Diencephalon (tissue), 1 donor: ENCODE measurements at places on chromosomes 3 and 15. TPM values are rescaled to one million over a fixed set of nuclear protein-coding genes. Genes with fewer than 3 reads are reported as not detected.

The SENP7 gene
- total RNA-seq = 75.0 TPM

The MEGF11 gene
- total RNA-seq = 6.9 TPM

The CD86 gene
- total RNA-seq = 1.8 TPM

The LRTM1 gene
- total RNA-seq = not detected

The CLEC3B gene
- 34.4 TPM for total RNA-seq

The HTR3E gene
- not detected for total RNA-seq

The RBPMS2 gene
- 0.46 TPM for total RNA-seq

The TM6SF1 gene
- 5.8 TPM for total RNA-seq

The OIP5 gene
- total RNA-seq = 3.9 TPM

The PRSS50 gene
- not detected for total RNA-seq

The ARPP21 gene
- 310 TPM for total RNA-seq

The HCN4 gene
- 5.1 TPM for total RNA-seq

The HIGD2B gene
- not detected for total RNA-seq

The SI gene
- total RNA-seq = under 0.01 TPM

The MYO5C gene
- total RNA-seq = 3.0 TPM

The ADAMTS9 gene
- total RNA-seq = 8.5 TPM

The GOLGA8G gene
- not detected for total RNA-seq

The PP2D1 gene
- not detected for total RNA-seq

The ZXDC gene
- 36.4 TPM for total RNA-seq

The SLC51B gene
- total RNA-seq = 0.69 TPM

The OCA2 gene
- 7.4 TPM for total RNA-seq

The MYZAP gene
- total RNA-seq = 3.2 TPM

The ECE2 gene
- total RNA-seq = 18.7 TPM

The CEP97 gene
- 61.4 TPM for total RNA-seq

The EXD1 gene
- under 0.01 TPM for total RNA-seq

The CCR3 gene
- total RNA-seq = not detected

The AHSG gene
- 0.23 TPM for total RNA-seq

The POTEB3 gene
- total RNA-seq = not detected

The DUOX2 gene
- total RNA-seq = under 0.01 TPM

The GOLGA6L9 gene
- 5.1 TPM for total RNA-seq

The ABCC5 gene
- 50.3 TPM for total RNA-seq

The ALDH1A2 gene
- total RNA-seq = 7.4 TPM

The ZNF501 gene
- 22.4 TPM for total RNA-seq

The CD80 gene
- total RNA-seq = under 0.01 TPM

The CXCR6 gene
- not detected for total RNA-seq

The GREM1 gene
- under 0.01 TPM for total RNA-seq

The PDIA5 gene
- total RNA-seq = 6.7 TPM

The C3orf49 gene
- not detected for total RNA-seq

The PLA2G4E gene
- not detected for total RNA-seq

The XCR1 gene
- total RNA-seq = not detected

The GABRB3 gene
- total RNA-seq = 141 TPM

The AADACL2 gene
- not detected for total RNA-seq

The ATP13A5 gene
- 0.92 TPM for total RNA-seq

The SHC4 gene
- total RNA-seq = 10.1 TPM

The FSTL1 gene
- total RNA-seq = 43.6 TPM

The P2RY1 gene
- total RNA-seq = 63.9 TPM

The ATP1B3 gene
- total RNA-seq = 61.4 TPM

The CLK3 gene
- 29.3 TPM for total RNA-seq

The MESP2 gene
- total RNA-seq = 0.92 TPM

The VIPR1 gene
- total RNA-seq = 0.46 TPM

The RHOV gene
- total RNA-seq = 7.4 TPM

The DPPA2 gene
- not detected for total RNA-seq

The MITF gene
- total RNA-seq = 4.4 TPM

The RPN1 gene
- 245 TPM for total RNA-seq

The SPATA16 gene
- not detected for total RNA-seq

The CRBN gene
- 107 TPM for total RNA-seq

The IMPG2 gene
- 6.9 TPM for total RNA-seq

The CMTM8 gene
- total RNA-seq = 1.4 TPM

The SYNPR gene
- 105 TPM for total RNA-seq
